OCI-LY7 (cell line): ENCODE measurements at places on chromosomes 1 and 21. TPM values are rescaled to one million over a fixed set of nuclear protein-coding genes. Genes with fewer than 3 reads are reported as not detected.

- no peak for DNase-seq
Observed at GRCh38 chr21:45834821-45835293, 146.7 kb upstream of the COL6A1 start.

DNA sequence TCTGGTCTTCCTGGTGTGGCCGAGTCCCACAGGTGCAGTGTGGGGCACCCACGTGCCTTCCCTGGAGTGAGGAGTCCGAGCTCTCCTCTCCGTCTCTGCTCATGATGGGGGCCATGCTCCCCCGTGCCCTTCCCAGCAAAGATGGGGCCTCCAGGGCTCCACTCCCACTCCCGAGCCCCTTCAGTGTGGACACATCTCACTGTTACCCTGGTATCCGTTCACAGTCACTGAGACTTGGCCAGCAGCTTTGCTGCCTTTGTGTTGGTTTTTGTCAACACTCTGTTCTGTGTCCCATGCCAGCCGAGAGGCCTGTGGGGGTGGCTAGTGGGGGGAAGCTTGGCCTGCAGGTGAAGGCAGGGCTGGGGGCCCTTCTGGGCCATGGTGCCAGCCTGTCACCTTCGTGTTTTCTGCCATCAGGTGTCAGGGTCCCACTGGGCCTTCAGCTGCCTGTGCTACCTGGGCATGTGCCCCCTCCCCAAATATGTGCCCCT, 46.9 kb upstream of the POFUT2 start:
- no peak for DNase-seq

DNA sequence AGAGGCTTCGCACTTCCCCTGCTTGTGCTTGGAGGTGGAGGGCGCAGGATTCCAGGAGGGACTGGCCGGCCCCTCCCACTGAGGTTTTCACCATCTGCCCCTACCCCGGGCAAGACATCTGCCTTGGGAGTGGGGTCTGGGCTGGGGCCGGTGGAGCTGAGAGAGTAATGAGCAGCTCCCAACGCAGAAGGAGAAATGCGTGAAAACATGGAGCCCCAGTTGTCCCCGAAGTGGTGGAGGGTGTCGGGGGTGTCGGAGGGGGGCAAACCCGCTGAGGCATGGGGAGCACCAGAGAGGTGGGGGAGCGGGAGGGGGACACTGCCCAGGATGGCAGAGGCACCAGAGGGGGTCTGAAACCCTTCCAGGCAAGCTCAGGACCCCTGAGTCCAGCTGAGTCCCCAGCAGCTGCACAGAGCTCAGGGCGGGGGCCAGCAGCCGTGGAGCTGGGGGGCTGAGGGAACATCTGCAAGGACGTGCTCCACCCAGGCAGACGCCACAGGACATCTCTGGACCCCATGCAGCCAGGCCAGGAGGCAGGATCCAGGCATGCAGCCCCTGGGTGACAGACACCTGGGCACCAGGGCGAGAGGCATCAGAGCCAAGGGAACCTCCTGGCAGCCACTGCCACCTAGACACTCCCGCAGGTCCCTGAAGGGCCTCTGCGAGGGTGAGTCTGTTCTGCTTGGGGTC, 110.6 kb downstream of the SIK1 start:
- no peak for DNase-seq

GRCh38 chr1:87743256-87743655, 414.6 kb downstream of the LMO4 start:
- DNase-seq: no peak

- DNase-seq: no peak
Observed at GRCh38 chr1:43466403-43466802, 12.7 kb upstream of the HYI start.

DNA sequence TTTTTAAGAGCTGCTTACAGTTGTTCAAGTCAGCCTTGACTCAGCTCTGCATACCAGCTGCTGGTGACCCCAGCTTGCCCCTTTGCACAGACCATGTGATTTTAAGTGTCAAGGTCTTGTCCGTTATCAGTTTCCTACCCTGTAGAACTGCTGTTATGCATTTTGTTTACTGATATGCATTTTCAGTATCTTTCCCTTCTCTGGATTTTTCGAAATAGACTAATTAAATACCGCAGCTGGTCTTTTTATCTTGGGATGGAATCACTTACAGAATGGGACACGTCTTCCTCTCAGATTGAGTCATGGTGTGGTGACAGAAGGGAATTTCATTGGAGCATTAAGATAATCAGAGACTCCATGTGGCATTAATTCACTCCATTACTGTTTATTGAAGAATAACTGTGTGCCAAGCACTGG, 145.6 kb downstream of the FMN2 start:
- no peak for DNase-seq

The AURKAIP1 gene
- 145 and 172 TPM in 2 replicates for total RNA-seq

DNA sequence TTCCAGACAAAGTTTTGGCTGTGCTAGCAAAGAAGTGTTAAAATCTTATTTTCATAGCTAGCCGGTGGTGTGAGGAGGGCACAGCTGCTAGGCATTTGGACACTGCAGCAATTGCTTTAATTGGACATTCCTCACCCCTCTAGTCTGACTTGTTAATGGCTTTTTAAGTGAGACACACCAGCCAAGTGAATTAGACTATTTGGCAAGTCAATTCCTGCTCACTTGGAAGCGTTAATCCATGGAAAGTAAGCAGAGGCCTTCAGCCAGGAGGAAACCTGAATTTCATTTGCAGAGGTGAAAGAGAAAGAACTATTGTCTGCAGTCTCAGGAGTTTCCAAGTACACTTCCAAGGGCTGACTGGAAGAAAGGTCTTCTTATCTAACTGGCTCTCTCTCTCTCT, 175.7 kb downstream of the ST6GALNAC3 start:
- DNase-seq: no peak

GRCh38 chr1:9374748-9375341, 82.2 kb downstream of the SPSB1 start:
- DNase-seq: no peak

The SLC1A7 gene
- total RNA-seq: not detected in 2 replicates

The RAB7B gene
- total RNA-seq: not detected in 2 replicates

The TNFRSF1B gene
- not detected in 2 replicates for total RNA-seq
